ENCODE measurements at places on chromosomes 5 and 9. TPM values are rescaled to one million over a fixed set of nuclear protein-coding genes. Genes with fewer than 3 reads are reported as not detected.

ANKRD31 gene
- not detected for total RNA-seq

FRMD3 gene
- 17.2 TPM for total RNA-seq

CMYA5 gene
- under 0.01 TPM for total RNA-seq

GRCh38 chr9:122216798-122217418 lies 11.8 kb downstream of the LHX6 start:
- DNase-seq = no peak

DNA sequence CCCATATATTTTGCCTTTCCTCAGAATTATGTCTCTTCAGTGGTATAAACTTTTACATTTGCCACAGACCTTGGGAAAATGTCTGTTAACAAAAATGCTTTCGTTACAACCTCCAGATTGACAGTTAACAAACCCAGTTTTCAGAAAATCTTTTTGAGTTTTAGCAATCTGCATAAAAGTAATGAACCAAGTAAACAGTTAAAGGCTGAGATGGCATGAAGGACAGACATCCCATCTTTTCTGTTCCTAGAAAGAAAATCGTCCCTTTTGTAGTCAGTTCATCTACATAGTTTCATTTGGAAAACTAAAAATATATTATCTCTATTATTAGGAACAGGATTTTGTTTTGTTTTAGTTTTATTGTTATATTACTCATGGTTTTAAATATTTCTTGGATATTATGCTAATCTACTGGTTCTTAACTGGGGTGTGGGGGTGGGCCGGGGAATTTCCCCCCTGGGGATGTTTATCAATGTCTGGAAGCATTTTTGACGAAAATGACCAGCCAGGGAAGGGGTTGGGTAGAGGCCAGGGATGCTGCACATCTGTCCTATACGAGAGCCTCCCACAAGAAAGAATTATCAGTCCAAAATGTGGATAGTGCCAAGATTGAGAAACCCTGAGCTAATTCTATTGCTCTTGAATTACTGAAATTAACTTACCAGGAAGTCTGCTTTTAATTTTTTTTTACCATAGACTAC lies 11.9 kb downstream of the FYB1 start:
- no peak for DNase-seq

All from pulmonary artery endothelial cell (primary cell).